ENCODE measurements at places on chromosomes 4 and X.

DNA sequence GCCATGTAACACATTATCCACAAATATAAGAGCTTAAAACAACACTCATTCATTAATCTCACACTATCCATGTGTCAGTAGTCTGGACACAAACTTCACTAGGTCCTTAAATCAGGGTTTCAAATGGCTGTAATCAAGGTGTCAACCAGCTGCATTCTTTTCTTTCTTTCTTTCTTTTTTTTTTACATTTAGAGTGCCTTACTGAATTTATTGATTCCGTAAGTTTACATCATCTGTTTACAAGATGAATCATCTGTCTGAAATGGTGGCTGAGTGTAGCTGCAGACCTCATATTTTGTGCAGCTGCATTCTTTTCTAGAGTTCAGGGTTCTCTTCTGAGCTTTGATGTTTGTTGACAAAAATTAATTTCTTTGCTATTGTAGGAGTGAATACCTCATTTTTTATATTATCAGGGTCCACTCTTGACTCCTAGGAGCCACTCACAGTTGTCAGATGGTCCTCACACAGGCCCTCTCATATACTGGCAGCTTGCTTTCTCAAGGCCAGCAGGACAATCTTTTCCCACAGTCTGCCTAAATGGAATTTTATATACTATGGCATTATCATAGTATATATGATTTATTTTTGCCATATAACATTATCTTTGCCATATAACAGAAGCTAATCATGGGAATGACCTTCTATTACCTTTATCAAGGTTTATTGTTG is 37.8 kb downstream of the SPOCK3 start:
- no peaks in the 10 kb centered on the region for H3K36me3 ChIP-seq
- no peaks in the 10 kb centered on the region for H3K4me1 ChIP-seq
- H3K27ac ChIP-seq: no peak overlapping the region
- no peak overlapping the region for H3K4me3 ChIP-seq
- no peak for DNase-seq

- DNase-seq: no peak
- H3K36me3 ChIP-seq: no peaks in the 10 kb centered on the region
- no peak overlapping the region for H3K4me3 ChIP-seq
- H3K27me3 ChIP-seq: no peaks in the 10 kb centered on the region
- no peaks in the 10 kb centered on the region for H3K4me1 ChIP-seq
These were observed 135.3 kb upstream of the TENM3 start for GRCh38 chr4:182107931-182108330.

GRCh38 chr4:141899541-141899940 is 263.2 kb downstream of the IL15 start:
- H3K27me3 ChIP-seq: no peaks in the 10 kb centered on the region
- no peaks in the 10 kb centered on the region for H3K4me1 ChIP-seq
- no peak overlapping the region for H3K4me3 ChIP-seq
- H3K36me3 ChIP-seq: no peaks in the 10 kb centered on the region
- DNase-seq: no peak
- no peak overlapping the region for H3K27ac ChIP-seq

DNA sequence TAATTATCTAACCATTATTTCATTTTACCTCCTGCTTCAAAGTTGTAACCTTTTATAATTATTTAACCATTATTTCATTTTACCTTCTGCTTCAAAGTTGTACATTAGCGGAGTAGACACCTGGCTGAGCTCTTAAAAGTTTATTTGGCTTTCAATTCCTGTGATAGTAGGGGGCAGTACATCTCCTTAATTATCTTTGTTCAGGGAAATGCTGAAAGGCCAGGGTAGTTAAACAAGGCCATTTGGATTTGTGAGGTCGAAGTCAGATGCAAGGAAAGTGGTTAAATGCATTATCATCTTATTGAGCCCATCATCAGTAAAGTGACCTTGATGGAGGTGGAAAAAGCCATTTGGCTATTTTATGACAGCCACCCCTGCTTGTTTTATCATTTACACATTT is 210.6 kb downstream of the TENM3 start:
- peaks cover 12% of the 10 kb centered on the region for H3K27me3 ChIP-seq
- H3K36me3 ChIP-seq: no peaks in the 10 kb centered on the region
- H3K4me1 ChIP-seq: peaks cover 8% of the 10 kb centered on the region
- H3K27ac ChIP-seq: no peak overlapping the region
- no peak for DNase-seq

GRCh38 chrX:10571260-10571659 is 49.1 kb downstream of the MID1 start:
- H3K27ac ChIP-seq: no peak overlapping the region
- DNase-seq: no peak
- no peaks in the 10 kb centered on the region for H3K27me3 ChIP-seq
- no peaks in the 10 kb centered on the region for H3K4me1 ChIP-seq
- no peak overlapping the region for H3K4me3 ChIP-seq

DNA sequence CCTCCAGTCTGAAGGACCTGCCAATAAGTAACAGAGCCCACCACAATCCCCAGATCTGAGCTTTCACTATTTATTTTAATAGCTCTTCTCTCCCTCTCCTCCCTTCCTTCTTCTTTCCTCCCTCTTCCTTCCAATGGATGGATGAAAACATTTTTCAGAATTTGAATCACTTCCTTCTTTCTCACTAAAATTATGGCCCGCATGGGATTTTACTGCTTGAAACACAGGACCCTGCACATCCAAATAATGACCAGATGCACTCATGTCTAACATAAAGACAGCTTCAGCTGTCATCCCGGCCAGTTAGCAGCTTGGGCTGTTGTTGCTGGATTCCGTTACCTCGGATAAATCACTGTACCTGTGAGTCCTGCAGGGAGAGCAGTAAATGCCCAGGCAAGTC is 5.4 kb upstream of the PHEX start:
- H3K36me3 ChIP-seq: no peaks in the 10 kb centered on the region
- no peaks in the 10 kb centered on the region for H3K27me3 ChIP-seq
- no peak overlapping the region for H3K27ac ChIP-seq
- DNase-seq: no peak
- no peak overlapping the region for H3K4me3 ChIP-seq
- no peaks in the 10 kb centered on the region for H3K4me1 ChIP-seq
